ENCODE measurements at places on chromosomes 4 and X. TPM values are rescaled to one million over a fixed set of nuclear protein-coding genes. Genes with fewer than 3 reads are reported as not detected.

DNA sequence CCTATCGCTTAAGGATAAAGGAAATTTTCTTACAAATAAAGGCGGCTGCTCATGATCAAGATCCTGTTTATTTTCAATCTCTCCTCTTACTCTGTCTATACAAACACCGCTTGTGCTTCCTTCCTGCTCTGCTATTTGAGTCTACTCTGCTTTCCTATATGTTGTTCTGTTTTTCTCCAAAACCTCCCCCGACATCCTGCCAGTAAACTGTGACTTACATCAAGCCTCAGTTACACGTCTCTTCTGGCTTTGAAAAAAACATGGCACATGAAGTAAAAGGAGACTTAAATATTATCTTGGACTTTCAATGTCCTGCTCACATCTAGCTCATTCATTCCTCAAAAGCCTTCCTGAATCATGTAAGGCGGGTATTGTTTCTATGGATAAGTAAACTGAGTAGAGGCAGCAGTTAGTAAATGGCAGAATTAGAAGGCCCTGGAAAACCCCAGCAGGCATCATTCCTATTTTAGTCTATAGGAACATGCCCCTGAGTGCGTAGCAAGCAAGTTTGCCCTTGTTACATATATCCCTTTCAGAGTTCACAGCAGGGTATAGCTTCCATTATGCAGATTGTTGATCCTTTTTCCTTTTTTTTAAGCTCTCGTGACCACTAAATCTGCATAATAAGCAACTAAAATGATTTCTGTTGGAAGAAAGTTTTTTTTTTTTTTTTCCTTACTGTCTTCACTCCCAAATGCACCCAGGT is 280.1 kb downstream of the RAPGEF2 start:
- no peak for DNase-seq

DNA sequence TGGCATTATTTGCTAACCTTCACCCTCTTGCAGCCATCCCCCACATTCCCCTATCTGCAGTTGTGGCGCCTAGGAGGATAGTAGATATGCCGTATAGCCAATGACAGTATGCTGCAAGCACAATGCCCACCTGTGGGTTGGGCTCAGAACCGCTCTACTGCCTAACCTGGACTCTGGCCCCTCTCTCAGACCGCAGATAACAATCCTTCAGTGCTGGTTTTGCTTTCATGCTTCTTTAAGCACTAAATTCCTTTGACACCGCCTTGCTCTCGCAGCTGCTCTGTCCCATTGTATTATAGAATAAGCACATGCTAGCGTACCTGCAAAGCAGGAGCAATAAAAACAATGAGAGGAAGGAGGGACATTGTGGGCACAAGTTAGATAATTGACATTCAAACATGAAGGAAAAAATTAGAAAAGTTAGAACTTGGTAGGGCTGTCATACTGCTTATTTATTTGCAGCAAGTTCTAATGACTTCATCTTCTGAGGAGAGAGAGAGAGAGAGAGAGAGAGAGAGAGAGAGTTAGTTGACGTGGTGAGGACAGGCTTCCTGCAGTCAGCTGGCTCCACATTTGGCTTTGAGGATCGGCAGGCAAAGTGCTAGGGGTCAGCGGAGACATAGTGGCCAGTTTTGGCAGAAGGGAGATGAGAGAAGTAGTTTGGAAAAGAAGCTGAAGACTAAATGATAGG is 55.8 kb downstream of the WWC2 start:
- DNase-seq: no peak

- no peak for DNase-seq
Observed at GRCh38 chr4:122602277-122603142, 18.4 kb downstream of the IL21 start.

DNA sequence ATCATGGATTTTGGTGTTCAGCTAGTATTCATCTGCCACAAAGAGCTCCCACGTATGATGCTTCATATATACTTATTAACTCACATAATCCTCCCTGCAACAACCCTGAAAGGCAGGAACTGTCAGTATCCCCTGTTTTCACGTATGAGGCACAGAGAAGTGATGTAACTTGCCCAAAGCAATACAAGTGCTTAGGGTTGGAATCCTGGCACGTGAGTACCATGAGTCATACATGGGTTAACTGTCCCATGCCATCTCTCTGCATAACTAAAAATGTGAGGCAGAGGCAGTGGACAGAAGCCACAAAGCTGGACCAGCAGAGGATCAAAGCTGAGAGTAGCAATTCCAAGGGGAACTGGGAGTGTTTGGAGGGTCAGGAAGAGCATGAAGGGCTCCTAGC is 35.7 kb upstream of the EGFL6 start:
- no peak for DNase-seq

The TMEM165 gene
- 56.4 TPM for total RNA-seq

DNA sequence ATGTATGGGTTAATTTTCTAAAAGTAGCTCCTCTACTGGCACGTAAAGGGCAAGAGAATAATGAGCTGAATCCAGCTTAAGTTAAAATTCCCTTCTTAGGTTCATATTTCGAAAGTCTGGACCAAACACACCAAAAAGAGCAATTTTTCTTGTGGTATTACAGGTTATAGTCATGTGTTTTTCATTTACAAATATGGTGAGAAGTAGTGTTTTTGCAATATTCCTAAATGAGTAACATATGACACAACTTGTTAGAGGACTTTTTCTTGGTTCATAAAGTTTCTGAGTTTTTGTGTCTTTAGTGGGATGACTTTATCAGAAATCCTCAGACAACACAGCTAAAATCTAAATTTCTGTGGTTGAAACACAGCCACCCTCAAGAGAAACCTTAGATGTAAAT is 172.1 kb downstream of the AFF2 start:
- no peak for DNase-seq

DNA sequence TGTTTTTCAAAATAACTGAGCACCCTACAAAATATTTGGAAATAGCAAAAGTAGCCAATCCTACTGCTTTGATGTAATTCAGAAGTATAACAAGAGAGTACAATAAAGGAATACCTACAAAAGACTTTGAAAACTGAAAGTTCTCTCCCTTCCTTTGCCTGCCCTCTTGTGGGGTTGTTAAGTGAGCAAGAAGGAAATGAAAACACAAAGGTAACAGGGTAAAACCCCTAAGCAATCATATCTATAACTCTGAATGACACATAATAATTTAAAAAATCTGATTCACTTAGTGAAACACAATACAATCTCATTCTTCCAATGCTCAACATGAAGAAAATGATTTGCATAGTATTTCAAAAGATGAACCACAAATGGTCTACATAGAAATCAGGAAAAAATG is 98.2 kb downstream of the FRYL start:
- no peak for DNase-seq

The GPR34 gene
- total RNA-seq: 2.0 TPM

GRCh38 chr4:119735165-119735651 is 106.6 kb upstream of the PDE5A start:
- DNase-seq: no peak

GRCh38 chr4:22071749-22072148 is 123.2 kb upstream of the KCNIP4 start:
- DNase-seq: no peak

GRCh38 chr4:132767901-132768300 is 381.2 kb upstream of the PCDH10 start:
- DNase-seq: no peak

The NOCT gene
- total RNA-seq: 7.3 TPM

The NWD2 gene
- total RNA-seq: not detected

The KCNIP4 gene
- not detected for total RNA-seq

The SMARCA5 gene
- 37.7 TPM for total RNA-seq

The FGB gene
- total RNA-seq: not detected

GRCh38 chrX:369563-370101 is 17.1 kb downstream of the PPP2R3B start:
- no peak for DNase-seq

DNA sequence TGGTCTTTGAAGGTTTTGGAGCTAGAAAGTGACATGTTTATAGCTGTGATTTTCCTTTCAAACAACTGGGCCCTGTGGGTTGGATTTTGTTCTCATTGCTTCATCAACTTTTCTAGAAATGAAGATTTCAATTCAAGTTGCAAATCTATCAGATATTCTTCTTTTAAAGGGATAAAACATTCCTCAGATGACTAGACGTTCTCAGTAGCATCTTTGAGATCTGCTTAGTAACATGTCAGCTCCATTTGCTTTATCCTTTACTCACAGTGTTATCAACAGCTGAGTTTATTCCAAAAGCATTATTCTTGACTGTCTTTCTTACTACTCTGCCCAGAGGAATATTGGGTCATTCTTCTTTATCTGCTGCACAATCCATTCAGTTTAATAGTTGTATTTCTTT is 108.2 kb upstream of the GIMD1 start:
- no peak for DNase-seq

DNA sequence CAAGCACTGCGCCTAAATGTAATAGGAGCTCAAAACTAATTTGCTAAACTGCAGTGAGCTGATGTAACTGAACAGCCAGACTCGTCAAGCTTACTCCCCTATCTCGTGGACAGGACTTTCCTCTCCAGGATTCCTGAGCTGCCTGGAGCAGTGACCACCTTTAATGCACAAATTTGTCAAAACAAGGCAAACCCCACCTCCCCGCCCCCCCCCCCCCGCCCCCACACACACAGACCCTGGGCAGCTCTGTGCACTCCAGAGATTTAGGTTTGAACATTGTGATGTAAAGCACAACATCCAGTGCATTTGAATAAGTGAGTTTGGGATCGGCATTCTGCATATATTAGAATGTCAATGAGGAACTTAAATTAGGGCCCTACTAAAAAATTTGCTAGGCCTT is 77.7 kb upstream of the DHX15 start:
- no peak for DNase-seq

DNA sequence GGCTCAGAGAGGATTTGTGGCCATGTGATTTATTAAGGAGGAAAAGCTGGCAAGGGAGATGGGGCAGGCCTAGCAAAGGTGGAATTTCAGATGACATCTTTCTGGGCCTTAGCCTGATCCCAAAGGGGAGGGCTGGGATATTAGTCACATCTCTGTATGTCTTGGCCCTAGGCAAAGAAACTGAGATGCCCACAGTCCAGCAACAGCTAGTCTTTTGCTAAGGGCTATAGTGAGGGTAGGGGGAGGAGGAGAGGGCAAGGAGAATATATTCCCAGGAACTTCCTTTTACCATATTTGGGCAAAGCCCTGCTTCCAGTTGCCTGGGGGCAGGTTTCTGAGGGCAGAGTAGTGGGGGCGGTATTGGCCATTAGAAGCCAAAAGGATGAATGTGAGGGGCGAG is 209.8 kb upstream of the NR3C2 start:
- DNase-seq: no peak

The TASL gene
- 0.22 TPM for total RNA-seq

DNA sequence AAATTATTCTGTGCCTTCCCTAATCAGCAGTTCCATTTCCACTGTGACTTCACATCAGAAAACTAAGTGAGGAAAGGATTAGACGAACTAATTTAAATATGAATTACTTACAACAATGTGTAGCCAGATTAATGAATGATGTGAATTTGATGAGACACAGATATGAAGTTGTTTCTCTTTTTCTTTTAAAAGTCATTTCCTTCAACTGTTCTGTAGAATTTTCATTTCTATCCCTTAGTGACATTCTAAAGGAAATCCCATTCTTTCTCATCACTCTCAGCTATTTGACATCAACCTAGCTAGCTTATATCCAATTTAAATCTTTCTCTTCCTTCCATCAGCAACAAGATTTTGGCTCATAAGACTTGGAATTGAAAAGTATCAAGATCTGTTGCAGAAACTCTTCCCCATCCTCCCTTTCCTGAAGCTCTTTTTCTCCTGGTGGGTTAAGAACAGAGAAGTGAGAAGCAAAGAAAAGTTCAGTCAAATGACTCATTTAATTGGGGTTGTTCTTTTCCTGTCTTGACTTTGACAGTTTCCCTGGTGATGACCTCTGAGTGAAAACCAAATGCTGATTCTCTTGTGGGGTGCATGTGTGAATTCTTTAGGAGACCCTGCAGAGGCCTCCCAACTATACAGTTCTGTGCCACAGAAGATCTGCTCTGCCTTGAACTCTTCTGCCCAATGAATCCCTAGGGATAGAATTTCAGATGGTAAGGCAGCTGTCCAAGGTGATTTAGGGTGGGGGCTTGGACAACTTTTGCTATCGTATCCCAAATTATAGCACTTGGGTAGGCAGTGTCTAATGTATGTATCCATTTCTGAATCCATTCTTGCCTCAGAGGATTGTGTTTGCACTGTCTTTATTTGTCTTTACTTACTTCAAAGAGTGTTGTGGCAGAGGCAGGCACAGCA is 232.5 kb upstream of the GPRIN3 start:
- DNase-seq: no peak

The LRCH2 gene
- total RNA-seq: 1.2 TPM

- no peak for DNase-seq
Observed at GRCh38 chr4:161002386-161002785, 1161.4 kb downstream of the FSTL5 start.

DNA sequence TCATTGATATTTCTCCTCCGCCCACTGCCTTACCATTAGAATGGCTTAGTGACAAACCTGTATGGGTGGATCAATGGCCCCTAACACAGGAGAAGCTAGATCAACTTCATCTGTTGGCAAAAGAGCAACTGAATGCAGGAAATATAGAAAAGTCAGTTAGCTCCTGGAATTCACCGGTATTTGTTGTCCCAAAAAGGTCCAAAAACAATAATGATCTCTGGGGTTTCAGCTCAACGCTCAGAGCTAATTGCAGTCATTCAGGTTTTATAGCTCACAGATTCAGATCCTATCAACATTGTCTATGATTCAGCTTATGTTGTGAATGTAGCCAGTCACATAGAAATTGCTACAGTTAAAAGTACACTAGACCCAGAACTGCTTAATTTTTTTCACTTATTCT is 124.0 kb upstream of the ZCCHC13 start:
- DNase-seq: no peak

DNA sequence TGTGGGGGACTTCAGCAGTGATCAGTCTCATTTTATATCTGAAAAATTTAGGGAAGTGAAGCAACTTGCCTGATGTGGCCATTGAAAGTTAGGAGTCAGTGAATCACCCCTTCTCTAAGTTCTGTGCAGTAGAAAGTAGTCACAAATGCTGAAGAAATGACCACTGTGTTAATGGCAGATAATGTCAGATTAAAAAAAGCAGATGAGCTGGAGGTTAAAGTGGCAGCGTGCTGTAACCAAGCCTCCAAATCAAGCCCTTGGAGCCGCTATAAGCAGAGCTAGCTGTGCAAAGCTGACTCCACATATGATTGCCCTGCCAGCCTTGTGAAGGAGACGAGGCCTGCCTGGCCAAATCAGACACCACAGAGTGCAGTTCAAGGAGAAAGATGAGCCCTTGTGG is 39.2 kb upstream of the PDE5A start:
- no peak for DNase-seq

DNA sequence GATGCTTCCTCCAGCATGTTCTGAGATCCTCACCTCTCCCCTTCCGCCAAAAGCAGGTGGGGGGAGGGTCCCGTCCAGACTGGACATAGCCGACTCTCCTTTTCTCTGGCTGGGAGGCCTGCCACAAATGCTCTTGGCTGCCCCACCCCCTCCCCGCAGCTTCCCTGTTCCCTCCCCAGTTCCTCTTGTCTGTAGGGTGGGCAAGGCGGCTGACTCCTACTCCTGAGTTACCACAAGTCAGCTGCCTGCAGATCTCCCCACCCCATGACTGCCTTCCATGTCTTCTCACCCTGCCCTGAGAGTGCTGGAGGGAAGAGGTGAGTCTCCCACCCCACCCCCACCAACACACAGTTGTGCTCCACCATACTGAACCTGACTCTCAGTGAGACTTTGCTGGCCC is 2.9 kb downstream of the ATP6AP1 start:
- DNase-seq: no peak
